ENCODE measurements at places on chromosomes 3 and 15.

DNA sequence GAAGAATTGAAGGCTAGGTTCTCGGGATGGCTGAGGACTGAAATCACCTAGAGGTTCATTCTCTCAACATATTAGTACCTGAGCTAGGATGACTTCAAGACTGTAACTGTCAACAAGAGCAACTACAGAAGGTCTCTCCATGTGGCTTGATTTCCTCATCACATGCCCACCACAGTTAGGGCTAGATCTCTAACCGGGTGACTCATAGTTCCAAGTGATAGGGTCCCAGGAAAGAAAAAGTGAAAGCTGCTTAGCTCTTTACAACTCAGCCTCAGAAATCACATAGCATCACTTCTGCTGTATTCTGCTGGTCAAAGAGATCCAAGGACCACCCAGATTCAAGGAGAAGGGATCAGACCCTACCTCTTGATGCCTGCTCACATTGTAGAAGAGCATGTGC is 165.4 kb upstream of the AGTR1 start:
- DNase-seq: no peak

DNA sequence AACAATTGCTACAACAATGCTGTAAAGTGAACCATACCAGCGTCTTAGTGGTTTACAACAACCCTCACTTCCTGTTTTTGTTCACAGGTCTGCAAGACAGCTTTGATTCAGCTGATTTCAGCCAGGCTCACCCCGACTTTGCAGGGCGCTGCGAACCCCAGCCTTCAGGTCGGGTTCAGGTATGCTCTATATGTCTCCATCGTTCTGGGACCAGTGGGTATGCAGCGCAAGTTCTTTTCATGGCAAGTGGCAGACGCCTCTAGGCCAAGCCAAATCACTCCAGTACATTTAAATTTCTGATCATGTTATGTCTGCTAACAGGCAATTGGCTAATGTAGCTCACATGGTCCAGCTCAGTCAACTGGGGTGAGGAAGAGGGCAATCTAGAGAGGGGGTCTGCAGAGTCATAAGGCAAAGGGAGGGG is 52.4 kb upstream of the RGMA start:
- DNase-seq: no peak

DNA sequence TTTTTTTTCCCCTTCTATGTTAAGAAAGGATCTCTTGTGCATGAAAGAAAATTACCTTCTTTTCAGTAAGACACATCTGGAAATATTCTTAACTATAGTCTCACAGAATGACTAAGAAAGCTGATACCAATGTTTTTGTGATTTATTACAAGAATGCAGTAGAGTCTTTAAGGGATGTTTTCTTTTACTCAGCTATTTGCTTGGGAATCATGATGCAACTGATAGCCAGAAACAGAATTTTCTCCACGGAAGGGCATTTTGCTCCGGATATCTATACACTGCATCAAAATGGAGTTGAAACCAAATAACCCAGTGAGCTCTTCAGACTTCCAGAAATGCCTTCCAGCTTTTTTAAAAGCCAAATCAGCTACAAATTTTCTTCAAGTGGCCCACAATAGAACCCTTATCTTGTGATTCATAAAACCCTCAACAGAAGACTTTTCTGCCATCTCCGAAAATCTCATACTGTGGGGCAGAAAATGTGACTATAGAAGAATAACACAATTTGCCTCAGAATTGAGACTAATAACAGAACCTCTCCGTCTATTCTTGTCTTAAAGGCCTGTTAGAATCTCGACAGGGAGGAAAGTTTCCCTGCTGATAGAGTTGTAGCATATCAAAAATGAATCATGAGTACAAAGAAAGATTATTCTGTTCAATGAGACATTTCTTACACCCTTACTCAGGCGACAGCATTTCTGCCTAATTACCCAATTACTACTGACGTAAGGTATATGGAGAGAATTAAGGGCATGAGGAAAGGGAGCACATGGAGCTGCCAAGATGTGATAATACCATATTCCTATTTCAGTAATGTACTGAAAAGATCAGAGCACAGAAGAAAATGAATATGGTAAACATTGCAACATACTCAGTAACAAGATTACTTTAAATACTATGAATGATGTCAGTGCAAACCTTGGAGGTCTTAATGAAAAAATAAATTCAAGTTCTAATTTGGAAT is 900.1 kb downstream of the ROBO1 start:
- no peak for DNase-seq

- DNase-seq: no peak
Measured at GRCh38 chr3:184218814-184219213, 10.6 kb upstream of the VWA5B2 start.

DNA sequence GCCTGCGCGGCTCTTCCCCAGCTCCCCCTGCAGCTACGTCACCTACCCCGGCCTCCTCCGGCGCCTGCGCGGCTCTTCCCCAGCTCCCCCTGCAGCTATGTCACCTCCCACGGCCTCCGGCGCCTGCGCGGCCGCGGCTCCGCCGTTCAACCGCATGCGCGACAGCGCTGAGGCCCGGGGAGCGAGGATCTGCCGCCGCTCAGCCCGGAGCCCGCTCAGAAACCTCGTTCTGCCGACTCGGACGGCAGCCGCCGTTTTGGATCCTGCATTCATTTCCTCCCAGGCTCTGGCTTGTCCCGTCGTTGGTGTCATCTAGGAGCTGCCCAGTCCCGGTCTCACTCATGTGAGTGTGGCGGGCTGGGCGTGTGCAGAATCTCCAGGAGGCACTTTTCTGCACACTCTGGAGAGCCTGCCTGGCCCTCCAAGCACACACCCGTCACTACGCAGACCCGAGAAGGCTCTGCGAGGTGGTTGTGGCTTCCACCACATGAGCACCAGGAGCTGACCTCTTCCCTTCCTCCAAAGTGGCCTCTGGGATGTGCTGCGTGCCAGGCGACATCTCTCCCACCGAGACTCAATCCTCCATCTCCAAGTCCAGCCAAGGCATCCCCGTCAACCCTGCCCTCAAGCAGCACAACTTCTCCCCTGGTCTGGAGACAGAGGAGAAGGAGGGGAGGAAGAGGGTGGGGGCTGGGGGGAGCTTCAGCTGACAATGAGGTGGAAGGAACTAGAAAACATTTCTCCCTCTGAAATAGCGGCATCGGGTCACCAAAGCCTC is 165.3 kb downstream of the CHSY1 start:
- no peak for DNase-seq

- DNase-seq: no peak
Measured at GRCh38 chr3:11546657-11547302, 96.9 kb downstream of the VGLL4 start.

- no peak for DNase-seq
Measured at GRCh38 chr3:32157600-32158264, 51.3 kb downstream of the GPD1L start.

DNA sequence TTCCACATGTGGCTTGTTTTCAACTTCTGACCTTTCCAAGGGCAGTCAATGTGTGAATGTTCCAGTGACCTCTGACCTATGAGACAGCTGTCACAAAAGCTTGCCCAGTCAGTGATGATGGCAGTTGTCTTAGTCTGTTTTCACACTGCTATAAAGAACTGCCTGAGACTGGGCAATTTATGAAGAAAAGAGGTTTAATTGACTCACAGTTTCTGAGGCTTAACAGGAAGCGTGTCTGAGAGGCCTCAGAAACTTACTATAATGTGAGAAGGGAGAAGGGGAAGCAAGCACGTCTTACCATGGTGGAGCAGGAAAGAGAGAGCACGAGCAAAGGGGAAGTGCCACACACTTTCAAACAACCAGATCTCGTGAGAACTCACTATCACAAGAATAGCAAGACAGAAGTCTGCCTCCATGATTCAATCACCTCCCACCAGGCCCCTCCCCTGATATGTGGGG is 95.6 kb downstream of the ECT2 start:
- no peak for DNase-seq

DNA sequence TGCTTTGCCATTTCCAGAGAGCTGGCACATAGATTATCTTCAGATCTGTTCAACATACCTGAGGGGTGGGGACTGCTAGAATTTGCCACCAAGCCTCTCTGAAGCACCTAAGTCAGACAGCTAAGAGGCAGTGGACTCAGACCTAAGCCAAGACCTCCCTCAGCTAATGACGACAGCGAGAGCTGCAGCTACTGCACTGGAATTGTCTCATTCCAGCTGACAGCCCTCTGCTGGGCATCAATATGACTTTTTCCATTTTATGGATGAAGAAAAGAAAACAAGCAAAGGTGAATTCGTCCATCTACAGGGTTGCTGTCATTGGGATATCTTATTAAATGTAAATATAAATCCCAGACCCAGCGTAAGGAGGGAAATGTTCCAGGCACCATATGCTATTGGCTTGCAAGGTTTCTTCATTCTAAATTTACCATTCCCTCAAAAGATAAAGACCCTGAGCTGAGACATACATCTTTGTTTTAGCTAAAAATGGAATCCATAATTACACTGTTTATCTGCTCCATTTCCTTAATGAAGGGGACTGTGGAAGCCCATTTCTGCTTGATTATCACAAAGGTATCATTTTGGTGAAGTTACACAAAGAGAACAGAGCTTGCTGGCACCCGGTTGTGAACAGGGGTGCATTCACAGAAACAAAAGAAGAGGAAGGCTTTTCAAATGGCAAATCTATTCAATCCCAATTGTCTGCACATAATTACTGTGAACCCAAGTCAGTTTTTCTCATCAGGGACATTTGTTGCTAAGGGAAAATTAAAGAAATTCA is 85.5 kb upstream of the LRTM1 start:
- no peak for DNase-seq

DNA sequence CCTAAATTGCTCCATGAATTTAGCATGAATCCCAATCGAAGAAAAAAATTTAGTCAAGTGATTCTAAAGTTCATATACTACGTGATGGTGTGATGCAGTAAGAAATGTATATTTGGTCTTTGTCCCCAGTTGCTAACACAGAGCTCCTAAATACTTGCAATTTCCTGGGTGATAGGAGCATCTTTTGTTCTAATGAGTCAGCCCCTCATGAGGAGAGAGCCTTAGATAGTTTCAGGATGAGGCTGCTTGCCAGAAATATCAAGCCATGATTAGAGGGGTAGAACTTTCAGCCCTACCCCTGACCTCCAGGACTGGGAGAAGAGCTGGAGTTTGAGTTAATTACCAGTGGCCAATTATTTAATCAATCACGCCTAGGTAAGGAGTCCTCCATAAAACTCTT is 170.2 kb downstream of the PDE8A start:
- DNase-seq: no peak

DNA sequence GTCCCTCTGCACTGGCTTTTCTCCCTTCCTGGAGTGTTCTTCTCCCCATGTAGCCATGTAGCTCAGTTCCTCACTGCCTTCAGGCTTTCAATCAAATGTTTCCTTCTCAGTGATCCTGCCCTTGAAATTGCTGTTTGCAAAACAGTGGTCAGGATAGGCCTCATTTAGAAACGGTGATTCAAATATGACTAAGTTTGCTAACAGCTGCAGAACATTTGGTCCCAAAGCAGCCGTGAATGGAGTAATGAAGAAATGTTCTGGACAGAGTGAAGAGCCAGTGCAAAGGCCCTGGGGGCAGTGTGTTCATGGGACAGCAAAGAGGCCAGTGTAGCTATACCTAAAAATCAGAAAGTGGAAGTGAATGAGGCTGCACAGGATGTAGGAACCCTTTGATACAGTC is 223.4 kb downstream of the FEZF2 start:
- no peak for DNase-seq

DNA sequence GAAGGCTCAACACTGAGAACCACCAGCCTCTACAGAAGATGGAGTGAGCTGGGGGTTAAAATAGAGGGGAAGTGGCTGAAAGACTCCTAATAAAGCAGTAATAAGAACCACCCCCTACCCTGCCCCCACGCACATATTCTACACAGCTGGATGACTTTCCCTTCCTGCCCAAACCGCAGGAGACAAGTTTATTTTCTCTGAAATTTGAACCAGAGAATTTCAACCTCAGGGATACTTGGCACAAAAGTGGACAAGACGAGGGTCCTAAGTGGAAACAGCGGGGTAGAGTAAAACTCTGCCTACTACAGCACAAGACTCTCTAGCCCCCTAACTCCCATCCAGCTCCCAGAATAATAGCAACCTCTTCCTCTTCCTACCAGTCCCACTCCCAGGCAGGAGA is 28.4 kb downstream of the USF3 start:
- DNase-seq: no peak

GRCh38 chr3:171461525-171461917 is 1.3 kb upstream of the TNIK start:
- no peak for DNase-seq

DNA sequence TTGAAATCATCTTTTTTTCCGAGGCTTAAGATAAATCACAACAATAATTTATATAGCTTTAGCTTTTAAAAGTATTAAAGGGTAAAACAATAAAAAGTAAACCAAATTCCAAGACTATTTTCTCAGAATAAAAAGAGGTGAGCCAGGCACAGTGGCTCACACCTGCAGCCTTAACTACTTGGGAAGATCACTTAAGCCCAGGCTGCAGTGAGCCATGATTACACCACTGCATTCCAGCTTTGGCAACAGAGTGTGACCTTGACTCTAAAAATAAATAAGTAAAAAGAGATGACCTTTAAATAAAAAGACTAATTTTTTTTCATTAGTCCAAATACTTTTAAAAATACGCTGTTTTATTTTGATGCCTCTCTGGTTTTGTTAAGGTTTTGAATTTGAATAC is 54.4 kb downstream of the C3orf80 start:
- no peak for DNase-seq

- DNase-seq: no peak
Measured at GRCh38 chr3:112687211-112687610, 46.3 kb upstream of the CCDC80 start.

- no peak for DNase-seq
Measured at GRCh38 chr3:107753494-107753893, 230.7 kb downstream of the BBX start.

GRCh38 chr3:71854706-71855105 is 69.8 kb upstream of the PROK2 start:
- DNase-seq: no peak

GRCh38 chr15:82999905-83000671 is 11.4 kb downstream of the C15orf40 start:
- no peak for DNase-seq

DNA sequence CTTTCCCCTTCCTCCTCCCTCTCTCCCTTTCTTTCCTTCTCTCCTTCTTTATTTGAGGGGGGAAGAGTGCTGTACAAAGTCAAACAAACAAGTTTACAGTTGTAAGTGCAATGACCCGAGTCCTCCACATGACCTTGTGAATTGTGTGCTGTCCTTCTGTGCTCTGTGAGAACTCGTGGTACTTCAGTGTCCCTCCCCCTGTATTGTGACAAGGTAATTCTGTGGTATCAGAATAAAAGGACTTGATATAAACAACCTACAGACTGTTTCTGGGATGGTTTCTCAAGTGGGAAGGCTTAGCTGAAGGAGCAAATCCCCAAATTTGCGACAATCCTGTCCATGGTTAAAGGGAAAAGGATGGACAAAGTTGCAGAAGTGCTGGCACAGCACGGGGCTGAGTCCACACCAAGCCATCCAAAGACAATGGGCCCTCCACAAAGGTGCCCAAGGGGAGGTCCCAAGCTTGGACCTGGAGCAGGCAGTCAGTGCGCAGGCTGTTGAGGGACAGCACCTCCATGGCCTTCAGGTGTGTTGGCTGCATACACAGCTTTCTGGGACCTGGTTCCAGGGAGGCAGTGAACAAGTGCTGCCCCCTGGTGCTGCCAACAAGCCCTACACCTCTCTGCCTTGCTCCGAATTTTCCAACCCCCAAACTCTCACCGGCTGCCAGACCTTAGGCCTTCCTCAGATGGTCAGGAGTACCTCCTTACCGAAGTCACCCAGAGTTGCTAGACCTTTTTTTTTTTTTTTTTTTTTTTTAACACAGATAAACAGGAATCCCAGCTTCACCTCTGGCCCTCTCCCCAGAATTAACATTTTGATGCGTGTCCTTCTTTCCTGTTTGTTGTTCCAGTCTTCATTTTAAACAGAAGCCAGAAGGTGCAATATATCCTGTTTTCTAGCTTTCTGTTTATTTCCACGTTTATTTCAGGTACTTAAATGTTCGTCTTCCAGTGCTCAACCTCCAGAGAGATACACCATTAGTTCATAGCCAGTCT is 2.6 kb upstream of the APEH start:
- DNase-seq: peak; percentile 57
